ENCODE measurements at places on chromosomes 11 and 22.

- no peak for DNase-seq
Measured at GRCh38 chr22:30046716-30047363, 33.4 kb upstream of the HORMAD2 start.

- DNase-seq = no peak
Measured at GRCh38 chr11:125464666-125465065, 31.4 kb downstream of the FEZ1 start.

- DNase-seq = no peak
Measured at GRCh38 chr11:131242476-131243000, 127.9 kb upstream of the NTM start.

- DNase-seq = no peak
Measured at GRCh38 chr22:23120415-23120899, 21.3 kb downstream of the RSPH14 start.

- no peak for DNase-seq
Measured at GRCh38 chr11:79294845-79295731, 145.7 kb downstream of the TENM4 start.

- DNase-seq = no peak
Measured at GRCh38 chr22:46043816-46044620, 67.1 kb upstream of the WNT7B start.

GRCh38 chr11:74749127-74749964 is 697 bp downstream of the RNF169 start:
- DNase-seq = no peak

GRCh38 chr11:72703267-72704008 is 29.2 kb upstream of the PDE2A start:
- peak; percentile 39 for DNase-seq

DNA sequence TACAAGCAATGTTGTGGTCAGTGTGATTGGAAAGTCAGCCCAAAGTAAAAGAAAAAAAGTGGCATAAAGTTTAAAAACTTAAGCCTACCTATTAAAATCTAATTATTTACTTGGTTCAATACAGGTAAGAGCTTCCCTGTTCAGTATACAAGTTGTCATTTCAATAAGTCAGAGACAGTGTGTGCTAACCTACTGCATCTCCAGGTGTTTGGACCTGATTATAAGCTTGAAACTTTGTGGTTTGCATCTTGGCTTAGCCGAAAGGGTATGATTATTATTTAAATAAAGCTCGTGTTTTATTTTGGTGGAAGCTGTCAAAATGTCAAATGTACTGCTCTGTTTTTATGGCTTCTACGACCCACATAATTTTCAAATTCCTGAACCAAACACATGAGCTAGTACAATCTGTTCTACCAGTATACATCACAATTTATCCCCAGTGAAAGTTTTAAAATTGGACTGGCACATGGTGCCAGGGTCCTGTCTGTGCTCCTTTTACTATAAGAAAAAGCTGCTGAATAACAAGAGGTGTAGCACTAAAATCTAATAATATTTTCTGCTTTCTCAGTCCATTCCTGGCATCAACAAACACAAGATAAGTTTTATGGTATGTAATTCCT is 103.9 kb upstream of the ANO3 start:
- DNase-seq = no peak

DNA sequence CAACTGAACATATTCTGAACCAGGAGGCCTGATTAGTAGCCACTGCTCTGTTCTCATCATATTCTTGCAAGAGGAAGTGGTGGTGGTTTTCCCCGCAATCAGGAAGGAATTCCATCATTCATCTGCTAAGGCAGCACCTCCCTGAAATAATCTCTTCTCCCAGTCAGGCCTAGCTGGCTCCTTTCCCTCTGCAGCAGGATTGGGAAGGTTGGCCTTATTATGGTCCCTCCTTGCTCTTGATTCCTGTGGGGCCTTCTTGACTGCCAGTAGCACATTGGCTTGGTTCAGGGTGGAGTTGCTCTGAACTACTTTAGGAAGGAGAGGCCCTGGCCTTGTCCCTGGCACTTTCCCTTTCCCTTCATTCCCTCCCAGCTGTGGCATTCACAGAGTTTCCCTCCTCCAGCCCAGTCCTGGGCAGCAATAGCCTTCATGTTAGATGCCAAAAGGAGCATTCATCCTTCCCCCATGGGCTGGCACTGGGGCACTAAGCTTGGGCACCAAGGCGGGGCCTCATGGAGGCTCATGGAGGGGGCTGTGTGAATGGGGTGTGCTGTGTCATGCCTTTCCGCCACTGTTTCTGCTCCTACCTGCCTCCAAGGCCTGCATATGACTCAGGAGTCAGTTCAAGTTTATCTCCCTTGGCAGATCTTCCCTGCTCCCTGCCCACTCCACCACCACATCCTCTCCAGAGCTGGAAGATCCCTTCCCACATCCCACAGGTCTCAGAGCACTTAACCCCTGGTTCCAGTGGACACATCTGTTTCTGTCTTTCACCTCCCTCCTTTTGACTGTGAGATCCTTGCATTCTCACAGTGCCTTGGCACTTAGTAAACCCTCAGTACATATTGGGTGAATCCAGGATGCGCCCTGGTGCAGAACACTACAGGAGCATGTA is 27.6 kb upstream of the CD44 start:
- DNase-seq = peak; percentile 82

DNA sequence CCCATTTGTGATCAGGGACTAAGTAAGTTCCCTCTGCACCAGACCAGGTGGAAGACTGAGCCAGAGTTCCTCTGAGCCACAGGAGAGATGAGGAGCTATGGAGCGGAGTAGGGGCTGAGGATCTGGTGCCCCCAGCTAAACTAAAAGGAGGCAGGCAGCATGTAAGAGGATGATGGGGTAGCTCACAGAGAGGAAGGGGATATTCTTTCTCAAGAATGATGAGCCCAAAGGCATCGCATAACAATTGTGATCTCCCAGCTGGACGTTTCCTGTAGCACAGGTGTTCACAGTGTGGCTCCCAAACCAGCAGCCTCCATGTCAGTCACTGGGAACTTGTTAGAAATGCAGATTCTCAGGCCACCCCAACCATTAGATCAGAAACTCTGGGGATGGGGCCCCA is 24.4 kb downstream of the ADAMTS8 start:
- DNase-seq = no peak

- no peak for DNase-seq
Measured at GRCh38 chr22:25747245-25747944, 5.4 kb downstream of the MYO18B start.
